ENCODE measurements at places on chromosomes 1 and 21.

DNA sequence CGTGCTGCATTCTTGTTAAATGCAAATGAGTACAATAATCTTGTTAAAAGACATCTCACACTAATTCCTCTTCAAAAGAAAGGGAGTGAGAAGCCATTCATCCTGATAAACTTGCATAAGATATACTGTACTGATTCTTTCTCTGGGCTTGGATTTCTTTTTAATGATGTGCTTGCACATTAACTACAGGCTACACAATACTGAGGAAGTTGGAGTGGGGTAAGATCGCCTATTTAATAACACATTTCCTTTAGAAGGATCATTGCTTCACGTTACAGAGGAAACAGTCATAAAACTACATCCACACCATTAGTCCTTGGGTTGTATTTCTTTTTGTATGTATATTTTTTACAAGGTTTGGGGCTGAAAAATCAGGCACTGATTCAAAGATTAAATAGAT lies 36.6 kb downstream of the NRIP1 start:
- DNase-seq = no peak

DNA sequence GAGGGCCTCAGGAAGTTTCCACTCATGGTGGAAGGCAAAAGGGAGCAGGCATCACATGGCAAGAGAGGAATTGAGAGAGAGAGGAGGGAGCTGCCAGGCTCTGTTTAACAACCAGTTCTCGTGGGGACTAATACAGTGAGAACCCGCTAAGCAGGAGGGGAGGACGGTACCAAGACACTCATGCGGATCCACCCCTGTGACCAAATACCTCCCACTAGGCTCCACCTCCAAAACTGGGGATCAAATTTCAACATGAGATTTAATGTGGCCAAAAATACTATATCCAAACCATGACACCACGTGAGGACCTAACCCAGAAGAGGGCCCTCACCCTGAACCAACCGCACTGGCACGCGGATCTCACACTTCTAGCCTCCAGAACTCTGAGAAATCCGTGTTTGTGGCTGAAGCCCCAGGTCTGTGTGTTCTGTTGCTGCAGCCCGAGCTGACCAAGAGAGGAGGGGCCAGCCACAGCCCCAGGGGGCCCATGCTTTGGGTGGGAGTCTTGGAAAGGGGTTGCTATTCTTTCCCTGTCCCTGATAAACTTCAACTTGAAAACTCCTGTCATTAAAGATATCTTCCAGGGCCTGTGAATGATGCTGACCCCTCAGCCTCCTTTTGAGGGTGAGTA lies 32.0 kb downstream of the TRIM67 start:
- DNase-seq = no peak

DNA sequence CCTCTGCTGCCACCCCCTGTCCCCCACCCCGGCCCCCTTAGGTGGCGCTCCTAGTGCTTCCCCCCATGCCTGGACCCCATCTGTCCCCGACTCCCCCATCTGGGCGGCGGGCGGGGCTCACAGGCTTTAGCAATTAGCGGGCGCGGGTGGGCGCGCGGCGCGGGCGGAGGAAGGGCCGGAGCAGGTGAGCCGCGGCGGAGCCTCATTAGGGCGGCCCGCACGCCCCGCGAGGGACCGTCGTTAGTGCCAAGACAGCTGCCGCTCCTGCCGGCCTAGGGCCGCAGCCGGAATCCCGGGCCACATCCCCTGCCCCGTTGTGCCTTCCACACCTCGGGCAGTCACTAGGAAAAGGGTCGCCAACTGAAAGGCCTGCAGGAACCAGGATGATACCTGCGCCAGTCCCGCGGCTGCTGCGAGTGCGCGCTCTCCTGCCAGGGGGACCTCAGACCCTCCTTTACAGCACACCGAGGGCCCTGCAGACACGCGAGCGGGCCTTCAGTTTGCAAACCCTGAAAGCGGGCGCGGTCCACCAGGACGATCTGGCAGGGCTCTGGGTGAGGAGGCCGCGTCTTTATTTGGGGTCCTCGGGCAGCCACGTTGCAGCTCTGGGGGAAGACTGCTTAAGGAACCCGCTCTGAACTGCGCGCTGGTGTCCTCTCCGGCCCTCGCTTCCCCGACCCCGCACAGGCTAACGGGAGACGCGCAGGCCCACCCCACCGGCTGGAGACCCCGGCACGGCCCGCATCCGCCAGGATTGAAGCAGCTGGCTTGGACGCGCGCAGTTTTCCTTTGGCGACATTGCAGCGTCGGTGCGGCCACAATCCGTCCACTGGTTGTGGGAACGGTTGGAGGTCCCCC lies 7.6 kb downstream of the OLIG2 start:
- DNase-seq = no peak

GRCh38 chr21:42809577-42810475 lies 69.5 kb downstream of the WDR4 start:
- no peak for DNase-seq

GRCh38 chr1:167514288-167514687 lies 4.0 kb downstream of the CD247 start:
- DNase-seq = no peak

DNA sequence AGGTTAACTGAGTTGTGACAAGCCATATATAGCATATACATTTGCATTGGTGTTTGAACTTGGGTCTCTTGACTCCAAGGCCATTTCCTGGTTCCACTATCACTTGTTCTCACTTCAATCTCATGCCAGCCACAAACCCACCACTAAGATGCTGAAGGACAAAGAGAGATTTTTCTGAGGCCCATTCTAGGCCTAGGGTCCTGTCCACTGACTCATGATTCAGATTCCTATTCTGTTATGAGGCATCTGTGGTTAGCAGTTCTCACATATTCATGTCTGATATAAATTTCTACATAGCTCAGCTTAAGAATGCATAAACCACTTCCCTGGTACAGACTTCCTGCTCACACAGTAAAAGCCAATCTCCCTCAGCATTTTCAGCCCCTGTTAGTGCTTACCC lies 326.1 kb upstream of the BEND5 start:
- DNase-seq = no peak
